ENCODE measurements at places on chromosomes 7 and 10. TPM values are rescaled to one million over a fixed set of nuclear protein-coding genes. Genes with fewer than 3 reads are reported as not detected.

LRRC18 gene
- not detected for total RNA-seq

OPALIN gene
- total RNA-seq: not detected

GRCh38 chr10:102394801-102395399, 605 bp upstream of the NFKB2 start:
- no peak for DNase-seq

DNA sequence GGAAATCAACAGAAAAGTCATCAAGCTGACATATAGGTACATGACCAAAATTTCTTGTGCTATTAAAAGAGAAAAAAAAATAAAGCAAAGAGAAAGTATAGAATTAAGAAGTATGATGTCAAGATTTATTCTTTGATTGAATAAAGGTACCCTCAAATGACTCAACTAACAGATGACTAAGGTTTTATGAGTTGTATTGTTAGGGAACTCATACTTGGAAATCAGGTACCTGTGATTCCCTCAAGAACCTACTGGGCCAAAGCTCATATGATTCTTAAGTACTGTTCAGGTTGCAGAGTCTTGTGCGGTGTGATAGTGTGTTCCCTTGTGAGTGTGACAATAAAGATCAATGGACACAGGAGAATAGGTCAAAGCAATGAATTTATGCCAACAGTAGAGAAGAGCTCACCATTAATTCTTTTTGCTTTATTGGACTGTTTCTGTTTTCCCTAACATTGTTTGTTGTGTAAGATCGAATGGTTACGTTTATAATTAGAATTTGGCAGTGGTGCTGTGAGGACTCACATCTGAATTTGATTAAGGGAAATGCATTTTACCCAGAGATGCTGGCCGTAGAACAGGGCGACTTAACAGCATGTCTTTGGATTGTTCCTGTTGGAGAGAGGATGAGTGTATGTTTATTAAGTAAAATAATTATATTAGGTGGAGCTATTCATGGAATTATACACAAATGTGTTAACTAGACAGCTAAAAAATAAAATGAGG, 293.2 kb upstream of the SEMA3D start:
- no peak for DNase-seq

- DNase-seq: no peak
Observed at GRCh38 chr10:55183993-55184392, 383.0 kb upstream of the PCDH15 start.

KLHL7 gene
- 103 TPM for total RNA-seq

DNA sequence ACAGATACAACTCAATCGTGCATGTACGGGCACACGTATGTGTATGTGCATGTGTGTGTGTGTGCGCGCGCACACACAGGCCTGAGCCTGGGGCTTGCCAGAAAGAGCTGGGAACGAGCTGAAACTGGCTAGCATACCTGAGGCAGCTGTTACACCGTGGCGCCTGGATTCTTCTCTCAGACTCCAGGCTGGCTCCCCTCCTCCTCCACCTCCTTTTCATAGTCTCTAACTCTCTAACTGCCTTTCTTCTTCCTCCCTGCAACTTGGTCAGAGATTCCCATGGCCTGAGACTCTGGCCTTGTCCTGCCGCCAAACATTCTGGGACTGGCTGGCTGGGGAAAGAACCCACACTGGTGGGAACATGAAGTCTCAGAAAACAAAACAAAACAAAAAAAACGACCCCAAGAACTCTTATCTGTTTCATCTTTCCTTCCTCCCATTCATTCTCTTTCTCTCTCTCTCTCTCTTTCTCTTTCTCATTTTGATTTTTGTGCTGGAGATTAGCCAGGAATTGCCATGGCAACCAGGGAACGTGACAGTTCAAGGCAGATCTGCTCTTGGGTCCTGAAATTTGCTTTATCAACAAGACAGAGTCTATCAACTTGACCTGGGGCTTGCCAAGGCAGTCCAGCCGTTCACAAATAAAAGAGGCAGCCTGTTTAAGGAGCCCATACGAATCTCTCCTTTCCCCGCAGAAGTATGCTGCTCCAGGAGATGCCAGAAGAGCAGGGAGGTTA, 76.8 kb upstream of the SEM1 start:
- no peak for DNase-seq

DNA sequence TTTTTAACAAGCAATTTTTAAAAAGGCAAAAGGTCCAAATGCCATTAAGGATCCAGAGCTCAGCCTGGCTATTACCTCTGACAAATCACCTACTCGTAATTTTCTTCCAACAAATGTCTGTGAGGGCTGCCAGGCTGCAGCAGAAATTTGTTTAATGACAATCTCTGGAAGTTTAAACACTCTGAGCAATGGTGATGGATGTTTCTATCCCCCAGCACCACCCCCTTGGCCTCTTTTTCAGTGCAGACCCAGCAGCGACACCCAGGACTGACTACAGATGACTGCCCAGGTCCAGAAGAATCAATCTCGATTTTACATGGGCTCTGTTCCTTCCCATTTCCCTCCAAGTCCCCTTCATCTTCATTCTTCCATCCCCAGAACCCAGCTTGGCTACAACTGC, 201.4 kb upstream of the AOAH start:
- no peak for DNase-seq

- no peak for DNase-seq
Observed at GRCh38 chr10:60135020-60135419, 228.7 kb upstream of the CCDC6 start.

HBP1 gene
- total RNA-seq: 45.4 TPM

- DNase-seq: no peak
Observed at GRCh38 chr7:41916450-41916927, 213.6 kb upstream of the INHBA start.

GBX1 gene
- total RNA-seq: 0.57 TPM

PRPS1L1 gene
- not detected for total RNA-seq

- DNase-seq: no peak
Observed at GRCh38 chr7:53119514-53119941, 84.1 kb downstream of the POM121L12 start.

GRCh38 chr7:7630626-7631329, 9.8 kb upstream of the UMAD1 start:
- no peak for DNase-seq

RASA4 gene
- total RNA-seq: 40.9 TPM

BLNK gene
- 0.86 TPM for total RNA-seq

- DNase-seq: no peak
Observed at GRCh38 chr7:147903536-147904218, 686.9 kb upstream of the C7orf33 start.

GRCh38 chr10:35848412-35848811, 206.3 kb upstream of the FZD8 start:
- DNase-seq: no peak

GRCh38 chr10:31745612-31746376, 182.8 kb downstream of the ARHGAP12 start:
- no peak for DNase-seq

GNAT3 gene
- not detected for total RNA-seq

DNA sequence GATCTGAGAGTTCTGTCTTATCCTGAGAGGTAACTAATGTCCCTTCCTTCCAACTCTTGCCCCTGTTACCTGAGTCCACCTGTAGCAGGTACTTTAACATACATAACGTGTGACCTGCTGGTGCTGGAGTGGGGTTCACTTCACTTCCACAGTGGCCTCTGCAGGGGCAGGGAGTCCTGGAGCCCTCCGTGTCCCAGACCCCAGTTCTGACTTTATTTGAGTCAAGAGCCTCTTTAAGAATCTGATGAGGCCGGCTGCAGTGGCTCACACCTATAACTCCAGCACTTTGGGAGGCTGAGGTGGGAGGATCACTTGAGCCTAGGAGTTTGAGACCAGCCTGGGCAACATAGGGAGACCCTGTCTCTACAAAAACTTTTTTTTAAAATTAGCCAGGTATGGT, 117.0 kb upstream of the RET start:
- peak; percentile 71 for DNase-seq

DNA sequence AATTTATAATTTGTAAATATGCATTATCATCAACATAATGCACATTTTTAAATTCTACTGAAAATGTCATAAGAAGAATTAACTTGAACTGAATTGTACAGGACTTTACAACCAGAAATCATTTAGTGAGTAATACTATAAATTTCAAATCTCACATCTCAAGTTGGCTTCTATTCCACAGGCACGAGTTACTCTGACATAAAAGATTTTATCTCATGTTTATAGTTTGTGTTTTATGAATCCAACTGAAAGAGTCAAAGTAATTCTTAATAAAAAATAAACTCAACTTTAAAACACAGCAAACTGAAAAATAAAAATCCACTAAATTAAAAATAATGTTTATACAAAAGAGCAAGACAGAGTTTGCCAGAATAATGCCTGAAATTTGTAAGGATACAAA, 129.2 kb downstream of the CD36 start:
- no peak for DNase-seq

- no peak for DNase-seq
Observed at GRCh38 chr7:2611401-2611800, 20.4 kb upstream of the TTYH3 start.

DNA sequence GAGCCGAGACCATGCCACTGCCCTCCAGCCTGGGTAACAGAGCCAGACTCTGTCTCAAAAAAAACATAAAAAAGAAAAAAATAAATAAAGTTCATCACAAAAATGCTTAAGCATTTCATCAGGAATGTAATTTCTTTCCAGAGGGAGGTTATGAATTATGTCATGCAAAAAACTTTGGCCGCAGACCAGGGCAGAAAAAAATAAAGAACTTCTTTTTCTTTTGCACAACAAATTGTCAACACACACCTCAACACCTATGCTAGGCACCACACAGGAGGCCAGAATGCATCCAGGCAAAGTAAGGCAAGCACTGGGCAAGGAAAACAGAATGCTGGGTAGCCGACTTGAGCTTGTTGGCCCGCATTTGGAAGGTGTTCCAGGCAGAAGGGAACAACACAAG, 3.9 kb downstream of the C10orf62 start:
- DNase-seq: no peak

SEC31B gene
- total RNA-seq: 7.4 TPM

DNA sequence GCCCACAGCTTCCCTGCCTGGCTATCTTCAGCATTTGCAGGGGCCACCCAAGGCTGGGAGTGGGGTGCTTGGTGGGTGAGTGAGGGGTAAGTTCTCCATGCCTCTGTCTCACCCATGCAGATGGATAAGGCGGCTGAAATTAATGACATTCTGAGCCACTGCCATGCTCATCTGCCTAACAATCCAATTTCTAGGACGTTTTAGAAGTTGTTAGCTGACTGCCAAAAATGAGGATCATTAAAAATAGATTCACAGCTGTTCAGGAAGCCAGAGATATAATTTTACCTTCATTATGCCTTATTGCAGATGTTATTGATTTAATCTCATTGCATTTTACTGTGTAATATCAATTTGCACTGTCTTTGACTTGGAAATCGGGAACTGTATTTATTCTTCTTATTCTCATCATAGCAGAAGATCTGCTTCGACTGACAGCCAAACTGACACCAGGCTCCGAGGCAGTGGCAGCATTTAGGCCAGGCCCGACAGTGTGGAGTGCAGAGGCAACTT, 334.4 kb upstream of the NPVF start:
- no peak for DNase-seq

DNA sequence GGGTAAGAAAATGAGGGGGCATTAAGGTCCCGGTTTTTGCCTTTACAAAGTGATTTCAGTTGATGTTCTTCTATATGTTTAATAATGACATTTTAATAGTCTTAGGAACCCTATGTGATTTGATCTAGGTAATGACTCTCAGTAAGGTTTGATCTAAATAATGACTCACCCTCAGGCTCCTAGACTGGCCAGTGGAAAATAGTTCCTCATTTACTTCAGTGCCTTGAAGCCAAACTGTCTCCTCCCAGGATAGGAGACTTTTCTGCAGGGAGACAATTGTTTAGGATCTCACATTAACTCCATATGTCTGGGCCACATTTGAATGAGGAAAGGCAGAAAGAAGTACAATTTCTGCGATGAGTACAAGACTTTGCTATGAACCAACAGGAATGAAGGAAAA, 1331.9 kb downstream of the XPNPEP1 start:
- DNase-seq: no peak

ANLN gene
- total RNA-seq: 0.57 TPM

DNA sequence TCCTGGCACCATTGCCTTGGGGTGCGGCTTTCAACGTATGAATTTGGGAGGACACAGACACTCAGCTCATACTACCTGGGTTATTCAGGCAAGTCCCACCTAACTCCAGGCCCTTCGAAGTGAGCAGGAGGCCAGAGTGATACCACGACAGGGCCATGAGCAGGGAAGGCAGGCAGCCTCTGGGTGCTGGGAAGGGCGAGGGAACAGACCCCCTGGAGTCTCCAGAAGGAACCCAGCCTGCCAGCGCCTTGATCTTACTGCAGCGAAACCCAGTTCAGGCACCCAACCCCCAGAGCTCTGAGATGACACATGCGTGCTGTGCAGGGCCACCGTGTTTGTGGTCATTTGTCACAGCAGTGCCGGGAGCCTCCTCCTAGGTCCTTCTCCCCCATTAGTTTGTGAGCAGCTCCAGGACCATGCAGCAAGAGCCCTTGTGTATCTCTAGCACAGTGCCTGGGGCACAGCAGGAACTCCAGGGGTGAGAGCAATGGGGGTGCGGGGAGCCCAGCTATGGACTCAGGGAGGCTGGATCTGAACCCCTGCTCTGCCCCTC, 7.7 kb upstream of the INSIG1 start:
- DNase-seq: no peak

DNA sequence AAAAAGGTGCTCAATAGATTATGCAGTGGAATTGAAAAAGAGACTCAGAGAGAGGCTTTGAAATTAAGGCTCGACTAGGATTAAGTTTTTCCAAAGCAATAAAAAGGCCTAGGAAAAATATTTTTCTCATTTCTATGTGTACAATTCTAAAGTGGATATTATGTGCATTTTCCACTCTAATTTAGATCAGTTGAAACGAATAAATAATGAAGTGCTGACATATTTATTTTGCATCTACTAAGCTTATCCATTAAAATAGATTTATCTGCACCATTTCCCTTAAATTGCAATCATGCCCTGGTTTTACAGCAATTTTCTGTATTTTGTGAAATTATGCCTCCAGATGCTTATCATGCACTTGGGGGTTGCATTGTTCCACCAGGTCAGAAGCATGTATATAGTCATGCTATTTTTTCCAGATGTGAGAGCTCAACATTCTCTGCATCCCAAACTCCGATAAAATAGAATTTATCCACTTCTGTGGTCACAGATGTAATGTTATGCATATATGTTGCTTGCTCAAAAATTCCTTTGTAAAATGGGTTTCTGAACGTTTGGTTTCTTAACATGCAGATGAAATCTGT, 18.3 kb downstream of the FIGNL1 start:
- DNase-seq: no peak

SEMA4G gene
- 1.0 TPM for total RNA-seq

EPHB6 gene
- 2.0 TPM for total RNA-seq

DNA sequence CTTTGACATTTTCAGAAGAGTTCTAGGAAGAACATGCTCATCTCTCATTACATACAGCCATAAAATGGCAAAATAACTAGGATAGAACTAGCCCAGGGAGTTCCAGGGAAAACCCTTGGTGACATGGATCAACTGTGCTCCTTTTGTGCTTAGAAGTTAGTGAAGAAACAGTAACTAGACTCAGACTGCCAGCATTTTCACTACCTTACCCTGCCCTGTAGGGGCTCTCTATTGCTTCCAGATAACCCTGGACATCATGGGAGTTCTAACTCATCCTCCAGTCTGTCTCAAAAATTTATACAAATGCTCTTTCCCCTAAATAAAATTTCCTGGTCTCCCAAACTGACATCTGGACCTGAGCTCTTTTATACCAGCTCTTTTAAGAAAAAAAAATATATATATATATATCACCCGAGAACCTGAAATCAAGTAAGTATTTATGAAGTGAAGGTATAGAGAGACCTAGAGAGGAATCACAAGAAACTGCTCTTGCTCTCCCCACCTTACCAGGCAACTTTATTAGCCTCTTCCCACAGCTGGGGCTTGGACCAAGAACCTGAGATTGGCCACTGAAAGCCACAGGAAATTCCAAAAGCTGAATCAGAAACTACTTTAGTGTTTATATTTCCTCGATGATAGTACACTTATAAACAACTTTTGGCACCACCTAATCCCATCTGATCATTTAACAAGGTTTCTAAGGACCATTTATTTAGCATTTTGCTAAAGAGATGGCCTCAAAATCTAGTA, 101.4 kb downstream of the RELN start:
- no peak for DNase-seq
